ENCODE measurements at places on chromosomes 4 and X. TPM values are rescaled to one million over a fixed set of nuclear protein-coding genes. Genes with fewer than 3 reads are reported as not detected.

GRCh38 chr4:10750714-10751113 lies 66.1 kb upstream of the CLNK start:
- DNase-seq: no peak

FAM53A gene
- total RNA-seq: 5.3 TPM

DNA sequence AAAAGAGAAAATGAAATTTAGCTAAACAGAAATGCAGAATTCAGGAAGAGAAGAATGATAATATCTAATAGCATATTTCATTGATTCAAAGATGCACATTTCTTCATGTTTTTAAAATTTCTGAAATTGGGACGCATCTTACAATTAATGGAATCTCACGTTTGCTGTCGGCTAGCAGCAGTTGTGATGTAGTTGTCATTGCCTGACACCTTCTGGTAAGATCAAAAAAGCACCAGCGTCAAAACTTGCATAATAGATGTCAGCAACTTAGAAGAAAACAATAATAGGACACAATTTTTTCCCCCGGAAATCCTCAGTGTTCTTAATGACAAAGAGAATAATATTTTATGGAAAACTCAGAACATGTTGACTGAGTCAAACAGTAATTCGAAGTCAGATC lies 29.8 kb upstream of the SLC7A3 start:
- DNase-seq: no peak

GALNTL6 gene
- not detected for total RNA-seq

DNA sequence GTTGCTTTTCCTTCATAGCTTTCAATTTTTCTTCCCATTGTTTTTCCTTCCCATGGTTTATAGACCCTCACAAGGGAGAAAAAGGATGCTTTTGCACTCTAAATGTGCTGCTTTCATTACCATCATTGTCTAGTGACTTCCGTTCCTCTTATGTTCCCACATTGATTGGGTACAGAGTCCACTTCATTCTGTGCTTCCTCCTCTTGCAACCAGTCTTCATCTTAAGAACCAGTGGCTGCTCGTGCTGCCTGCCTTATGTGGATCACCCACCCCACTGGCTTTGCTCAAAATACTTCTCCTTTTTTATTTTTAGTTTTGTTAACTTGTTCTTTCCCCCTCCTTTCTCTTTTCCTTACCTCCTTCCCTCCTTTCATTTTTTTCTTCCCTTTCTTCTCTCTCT lies 76.5 kb upstream of the BOD1L1 start:
- DNase-seq: no peak

DIPK2B gene
- not detected for total RNA-seq

- peak; percentile 8 for DNase-seq
Observed at GRCh38 chr4:88967883-88968331, 89.1 kb downstream of the FAM13A start.

DNA sequence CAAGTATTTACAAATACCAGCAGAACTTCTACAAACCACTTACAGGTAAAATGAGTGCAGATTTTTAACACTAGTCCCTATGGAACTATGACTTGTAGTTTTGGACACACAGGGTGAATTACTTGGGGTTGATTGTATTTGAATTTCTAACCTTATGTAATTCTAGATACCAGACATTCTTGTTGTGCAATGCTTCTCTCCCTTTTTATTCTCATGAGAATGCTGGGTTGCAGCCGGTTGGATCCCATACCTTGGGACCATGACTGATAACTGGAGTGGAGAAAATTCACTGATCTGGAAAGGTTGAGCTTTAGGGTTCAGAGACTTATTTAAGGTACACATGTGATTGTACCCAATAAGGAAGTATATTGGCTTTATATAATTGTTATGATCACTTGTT lies 8.8 kb downstream of the TET2 start:
- DNase-seq: no peak

DMP1 gene
- total RNA-seq: not detected

Data from Calu3 (cell line).